ENCODE measurements at places on chromosomes 3 and 15.

DNA sequence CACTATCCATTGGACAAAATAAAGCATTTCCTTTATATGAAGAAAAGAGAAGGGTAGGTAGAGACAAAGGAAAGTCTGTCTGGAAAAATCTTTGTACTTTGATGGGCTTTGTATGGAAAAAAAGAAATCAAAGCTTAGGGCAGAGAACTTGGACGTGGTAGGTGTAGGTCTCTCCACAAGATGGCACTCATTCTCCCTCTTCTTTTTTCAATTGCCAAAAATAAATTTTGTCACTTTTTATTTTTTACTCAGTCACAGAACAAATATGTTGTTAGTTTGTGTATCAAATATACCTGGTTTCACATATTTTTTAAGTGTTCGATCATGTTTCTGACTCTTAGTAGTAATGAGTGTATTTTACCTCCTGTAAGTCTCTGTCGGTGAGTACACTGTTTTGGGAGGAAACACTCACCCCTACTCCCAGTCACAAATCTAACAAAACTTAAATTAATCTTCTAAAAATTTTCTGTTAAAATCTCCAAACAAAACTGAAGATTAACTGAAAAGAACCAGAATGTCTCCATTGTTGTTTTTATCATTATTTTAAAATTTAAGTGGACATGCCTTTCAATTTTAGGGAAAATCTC lies 415.8 kb upstream of the GOLIM4 start:
- DNase-seq, result peak; percentile 29

GRCh38 chr3:96991800-96992365 lies 177.5 kb downstream of the EPHA6 start:
- no peak for DNase-seq

DNA sequence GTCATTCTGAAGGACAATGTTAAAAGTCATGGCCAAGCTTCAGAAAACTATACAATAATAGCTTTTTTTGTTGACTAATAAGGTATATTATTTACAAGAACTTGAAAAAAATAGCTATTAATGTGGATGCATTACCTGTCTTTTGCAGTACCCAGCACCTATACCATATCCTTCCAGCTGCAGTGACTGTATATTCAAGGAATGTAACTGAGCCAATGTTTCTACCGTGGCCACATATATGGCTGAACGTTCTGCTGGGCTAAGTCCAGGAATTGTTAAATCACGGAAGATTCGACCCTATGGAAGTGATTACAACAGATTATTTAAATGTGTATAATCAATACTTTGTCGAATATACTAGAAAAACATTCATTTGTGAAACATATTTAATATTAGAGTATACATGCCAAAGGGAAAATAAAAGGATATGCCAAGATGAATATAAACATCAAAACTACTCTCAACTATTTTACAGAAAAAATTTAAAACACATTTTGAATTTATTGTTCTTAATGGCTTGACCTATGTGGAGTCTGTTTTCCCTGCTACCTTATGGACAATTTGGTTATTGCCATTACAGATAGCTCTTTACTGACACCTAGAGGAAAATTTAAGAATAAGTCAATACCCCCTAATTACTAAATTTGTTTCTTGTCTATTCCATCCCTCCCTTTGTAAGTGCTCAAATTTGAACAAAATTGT lies 17.6 kb downstream of the ACAD11 start:
- peak; percentile 76 for DNase-seq

DNA sequence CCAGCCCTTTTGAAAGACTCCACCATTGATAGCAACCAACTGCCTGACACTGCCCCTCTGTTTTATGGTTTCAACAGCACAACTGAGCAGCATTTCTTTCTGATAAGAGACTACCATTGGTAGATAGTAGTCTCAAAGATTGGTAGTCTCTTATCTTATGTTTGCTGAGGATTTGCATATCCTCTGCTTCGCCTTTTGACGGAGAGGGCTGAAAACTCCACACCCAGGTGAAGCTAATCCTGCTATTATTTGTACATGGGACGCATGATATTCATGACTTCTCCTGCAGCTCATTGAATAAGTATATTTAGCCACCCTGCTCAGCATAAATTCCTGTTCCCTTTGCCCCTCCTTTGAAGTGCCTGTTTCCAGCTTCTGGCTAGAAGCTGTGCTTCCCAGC lies 119.4 kb upstream of the STRIT1 start:
- no peak for DNase-seq

- DNase-seq, result no peak
These were observed 18.5 kb downstream of the SEC11A start for GRCh38 chr15:84697236-84697990.

DNA sequence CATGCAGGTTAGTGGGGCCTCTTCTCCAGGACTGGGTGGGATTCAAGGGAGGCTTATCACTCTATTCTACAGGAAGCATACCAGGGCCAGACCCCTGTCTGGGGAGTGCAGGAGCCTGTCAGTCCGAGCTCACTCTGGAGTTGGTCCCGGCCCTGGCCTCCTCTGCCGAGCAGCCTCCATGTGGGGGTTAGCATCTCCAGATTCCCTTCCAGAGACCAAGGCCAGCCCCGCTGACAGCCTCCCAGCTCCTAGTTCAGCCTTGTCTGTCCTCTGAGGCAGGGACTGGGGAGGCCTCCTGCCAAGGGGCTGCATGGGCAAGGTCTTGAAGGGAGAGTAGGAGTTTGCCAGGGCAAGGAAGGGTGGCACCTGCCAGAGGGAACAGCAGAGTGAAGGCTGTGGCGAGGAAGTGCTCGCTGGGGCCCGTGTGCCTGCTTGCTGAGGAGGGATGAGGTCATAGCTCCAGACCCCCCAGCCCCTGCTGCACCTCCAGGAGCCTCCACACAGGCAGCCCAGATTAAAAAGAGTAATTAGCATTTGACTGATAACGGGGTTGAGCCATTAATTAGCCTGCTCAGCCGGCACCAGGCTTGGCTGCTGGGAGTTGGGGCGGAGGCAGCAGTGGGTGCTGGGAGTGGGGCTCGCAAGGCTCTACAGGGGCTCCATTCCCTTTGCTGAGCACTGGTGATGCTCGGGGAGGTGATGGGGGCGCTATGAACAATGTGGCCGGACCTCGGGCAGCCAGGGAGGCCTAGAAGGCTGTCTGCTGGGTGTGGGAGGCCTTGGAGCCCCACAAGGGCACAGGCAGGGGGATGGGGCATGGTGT lies 54.3 kb downstream of the DNAJB8 start:
- no peak for DNase-seq

DNA sequence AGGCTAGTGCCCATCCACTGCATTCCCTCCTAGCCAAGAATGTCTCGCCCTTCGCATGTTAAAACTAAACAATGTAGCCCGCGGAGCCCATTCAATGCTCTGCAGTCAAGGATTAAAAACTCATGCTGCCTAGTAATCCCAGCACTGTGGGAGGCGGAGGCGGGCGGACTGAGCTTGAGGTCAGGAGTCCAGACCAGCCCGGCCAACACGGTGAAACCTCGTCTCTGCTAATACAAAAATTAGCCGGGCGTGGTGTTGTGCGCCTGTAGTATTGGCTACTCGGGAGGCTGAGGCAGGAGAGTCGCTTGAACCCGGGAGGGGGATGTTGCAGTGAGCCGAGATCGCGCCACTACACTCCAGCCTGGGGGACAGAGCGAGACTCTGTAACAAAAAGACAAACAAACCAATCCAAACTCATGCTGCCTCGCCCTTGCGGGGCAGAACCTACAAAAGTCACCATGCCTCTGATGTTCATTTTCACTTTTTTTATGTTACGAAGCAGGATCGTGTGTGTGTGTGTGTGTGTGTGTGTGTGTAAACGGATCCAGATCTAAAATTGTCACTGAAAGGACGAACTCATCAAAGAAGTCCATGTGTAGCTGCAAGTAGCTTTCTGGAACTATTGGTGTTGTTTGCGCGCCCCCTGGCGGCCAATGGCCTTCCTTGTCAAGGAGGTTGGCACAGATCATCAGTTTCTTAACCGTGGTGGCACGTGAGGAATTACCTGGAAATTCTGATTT lies 54.8 kb upstream of the SPESP1 start:
- peak; percentile 93 for DNase-seq

- no peak for DNase-seq
These were observed 1260.4 kb upstream of the ALCAM start for GRCh38 chr3:104106276-104106675.

DNA sequence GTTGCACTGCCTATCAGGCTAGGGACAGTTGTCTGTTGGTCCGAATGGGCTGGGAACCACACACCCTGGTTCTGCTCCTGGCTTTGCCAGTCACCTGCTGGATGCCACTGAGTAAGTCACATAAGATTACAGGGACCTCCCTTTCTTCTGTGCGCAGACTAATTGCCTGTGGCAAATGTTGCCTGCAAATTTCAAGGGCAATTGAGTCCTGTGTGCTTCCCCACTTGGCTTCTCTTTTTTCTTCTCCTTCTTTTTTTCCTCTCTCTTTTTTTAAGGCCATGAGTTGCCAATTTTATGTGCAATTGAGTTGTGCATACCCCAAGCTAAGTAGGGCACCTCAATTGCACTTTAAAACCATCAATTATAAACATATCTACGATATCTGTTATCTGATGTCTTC lies 963.4 kb downstream of the MCTP2 start:
- DNase-seq, result no peak

- no peak for DNase-seq
These were observed 98.1 kb upstream of the SNRPN start for GRCh38 chr15:24856397-24857390.

- DNase-seq, result no peak
These were observed 97.8 kb downstream of the SQOR start for GRCh38 chr15:45732662-45733061.

GRCh38 chr3:56629047-56629446 lies 54.0 kb downstream of the TASOR start:
- DNase-seq, result no peak

GRCh38 chr3:198062068-198062465 lies 102.0 kb downstream of the LMLN start:
- DNase-seq, result no peak

- no peak for DNase-seq
These were observed 83.9 kb downstream of the CHSY1 start for GRCh38 chr15:101167753-101168462.

All from NAMALWA (cell line).